Cardiac septum (tissue), 1 donor: ENCODE measurements at places on chromosomes 7 and 10. TPM values are rescaled to one million over a fixed set of nuclear protein-coding genes. Genes with fewer than 3 reads are reported as not detected.

Gene GNAT3
- not detected for total RNA-seq

Gene NME8
- total RNA-seq = not detected

Gene AOAH
- 1.6 TPM for total RNA-seq

Gene LIPJ
- total RNA-seq = not detected

Gene SDK1
- total RNA-seq = 0.32 TPM

Gene CLRN3
- not detected for total RNA-seq

Gene ZEB1
- total RNA-seq = 149 TPM

Gene NPC1L1
- 0.19 TPM for total RNA-seq

Gene MMD2
- not detected for total RNA-seq

Gene ANXA8
- not detected for total RNA-seq

Gene GIMAP5
- 6.6 TPM for total RNA-seq

Gene ZNF438
- 12.5 TPM for total RNA-seq

Gene FZD1
- 23.1 TPM for total RNA-seq

Gene GPER1
- total RNA-seq = 2.9 TPM

Gene GRM3
- 0.22 TPM for total RNA-seq

Gene PIP
- not detected for total RNA-seq

Gene HIBADH
- total RNA-seq = 54.8 TPM

Gene STEAP2
- 15.9 TPM for total RNA-seq

Gene SH2D4B
- not detected for total RNA-seq

Gene PLCE1
- 51.5 TPM for total RNA-seq
